Kidney capillary endothelial cell (primary cell): ENCODE measurements at places on chromosomes 4 and X.

GRCh38 chrX:103830848-103831247, 1.2 kb downstream of the RAB9B start:
- DNase-seq: no peak

DNA sequence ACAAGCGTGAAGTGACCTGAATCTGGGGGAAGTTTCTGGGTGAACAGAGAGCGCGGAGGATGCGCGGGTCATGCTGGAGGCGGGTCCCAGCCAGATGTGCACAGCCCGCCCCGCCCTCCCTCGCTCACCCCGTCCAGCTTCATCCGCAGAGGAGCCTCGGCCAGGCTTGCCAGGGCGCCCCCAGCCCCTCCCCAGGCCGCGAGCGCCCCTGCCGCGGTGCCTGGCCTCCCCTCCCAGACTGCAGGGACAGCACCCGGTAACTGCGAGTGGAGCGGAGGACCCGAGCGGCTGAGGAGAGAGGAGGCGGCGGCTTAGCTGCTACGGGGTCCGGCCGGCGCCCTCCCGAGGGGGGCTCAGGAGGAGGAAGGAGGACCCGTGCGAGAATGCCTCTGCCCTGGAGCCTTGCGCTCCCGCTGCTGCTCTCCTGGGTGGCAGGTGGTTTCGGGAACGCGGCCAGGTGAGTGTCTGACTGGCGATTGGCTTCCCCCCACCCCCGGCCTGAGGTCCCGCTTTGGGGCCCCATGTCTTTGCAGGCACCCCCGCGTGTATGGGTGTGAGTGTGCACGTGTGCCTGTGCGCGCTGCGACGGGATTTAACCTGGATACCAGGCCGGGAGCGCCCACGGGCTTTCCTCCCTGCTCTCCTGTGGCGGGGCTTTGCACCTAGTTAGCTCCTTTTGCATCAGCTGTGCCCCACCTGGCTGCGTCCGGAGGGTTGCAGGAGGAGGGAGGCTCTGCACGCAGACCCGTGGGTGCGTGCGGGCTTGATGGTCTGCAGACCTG, at the start of gene EGFL6:
EGFL6 (plus strand) TSS at position 123 of the 782 bp plus-strand sequence; CDS start at position 384, 261 bp downstream.
- DNase-seq: no peak

DNA sequence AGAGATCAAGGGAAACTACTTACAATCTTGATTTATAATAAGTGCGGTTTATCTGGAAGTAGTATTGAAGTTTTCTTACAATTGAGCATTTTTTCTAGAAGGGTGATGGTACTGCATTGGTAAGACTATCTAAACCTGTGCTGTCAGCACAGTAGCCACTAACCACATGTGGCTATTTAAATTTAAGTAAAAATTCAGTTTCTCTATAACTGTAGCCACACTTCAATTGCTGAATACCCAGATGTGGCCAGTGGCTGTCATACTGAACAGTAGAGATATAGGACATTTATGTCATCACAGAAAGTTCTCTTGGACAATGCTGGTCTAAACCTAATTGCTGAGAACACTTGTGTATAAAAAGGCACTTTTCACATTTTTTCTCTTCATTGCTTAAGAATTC, 222.7 kb downstream of the CBR4 start:
- no peak for DNase-seq

DNA sequence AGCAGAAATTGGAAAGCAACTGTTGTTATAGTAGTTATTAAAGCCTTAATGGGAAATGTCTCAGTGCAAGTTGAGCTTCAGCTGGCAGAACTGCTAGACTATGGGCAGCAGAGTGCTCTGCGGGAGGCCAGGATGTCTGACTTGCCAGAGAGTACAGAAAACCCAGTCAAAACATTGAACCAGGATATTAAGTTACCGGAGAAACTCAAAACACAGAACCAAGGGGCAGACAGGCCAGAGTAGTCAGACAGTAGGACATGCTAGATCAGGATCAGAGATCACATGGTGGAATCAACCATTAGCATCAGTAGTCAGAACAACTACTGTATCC, 72.9 kb upstream of the TNIP3 start:
- no peak for DNase-seq

- no peak for DNase-seq
Measured at GRCh38 chr4:81896936-81897335, 425.2 kb upstream of the RASGEF1B start.

DNA sequence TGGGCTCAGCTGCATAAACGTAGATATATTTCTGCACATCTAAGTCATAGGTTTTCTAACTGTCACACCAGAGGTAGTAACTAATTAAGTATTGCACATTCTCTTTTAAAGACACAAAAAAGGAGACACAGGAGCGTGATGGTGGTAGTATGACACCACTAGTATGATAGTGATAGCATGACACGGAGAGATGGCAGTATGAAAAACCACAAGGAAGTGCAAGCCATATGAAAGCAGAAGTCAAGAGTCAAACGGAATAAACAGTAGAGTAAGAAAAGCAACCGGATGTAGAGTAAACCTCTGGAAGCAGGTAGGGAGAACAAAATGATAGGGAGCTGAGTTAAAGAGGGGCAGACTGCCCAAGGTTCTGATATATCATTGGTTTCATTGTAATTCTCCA, 382.2 kb upstream of the INTU start:
- DNase-seq: no peak
